Effector memory CD4-positive, alpha-beta T cell (primary cell): ENCODE measurements at places on chromosomes 6 and 20.

GRCh38 chr20:53238121-53238660, 266.0 kb downstream of the TSHZ2 start:
- DNase-seq: no peak

GRCh38 chr6:155041741-155042279, 46.7 kb downstream of the TIAM2 start:
- DNase-seq: no peak

- no peak for DNase-seq
Observed at GRCh38 chr20:11791316-11791715, 126.4 kb upstream of the BTBD3 start.

DNA sequence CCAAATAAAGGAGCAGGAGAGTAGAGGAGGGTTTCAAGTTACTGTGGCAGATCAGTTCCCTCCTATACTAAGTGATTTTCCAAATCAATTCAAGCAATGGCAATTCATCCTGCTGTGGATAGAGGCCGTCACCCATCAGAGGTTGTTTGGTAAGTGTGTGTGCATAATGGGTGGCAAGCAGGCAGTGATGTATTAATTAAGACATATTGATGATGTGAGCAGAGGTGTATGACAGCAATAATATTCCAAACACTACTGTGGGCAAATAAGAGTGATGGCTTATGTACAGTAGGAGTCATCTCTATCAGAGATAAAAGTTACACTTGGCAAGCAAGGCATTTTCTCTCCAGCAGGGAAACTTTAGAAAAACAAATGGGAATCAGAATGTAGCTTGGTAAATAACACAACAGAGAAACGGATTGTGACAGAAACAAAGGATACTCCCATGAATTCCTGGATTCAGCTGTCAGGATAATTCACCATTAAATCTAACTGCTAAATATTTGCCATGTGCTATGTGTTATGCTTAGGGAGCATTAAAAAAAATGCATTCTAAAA, 196.3 kb downstream of the KHDC1L start:
- DNase-seq: no peak

DNA sequence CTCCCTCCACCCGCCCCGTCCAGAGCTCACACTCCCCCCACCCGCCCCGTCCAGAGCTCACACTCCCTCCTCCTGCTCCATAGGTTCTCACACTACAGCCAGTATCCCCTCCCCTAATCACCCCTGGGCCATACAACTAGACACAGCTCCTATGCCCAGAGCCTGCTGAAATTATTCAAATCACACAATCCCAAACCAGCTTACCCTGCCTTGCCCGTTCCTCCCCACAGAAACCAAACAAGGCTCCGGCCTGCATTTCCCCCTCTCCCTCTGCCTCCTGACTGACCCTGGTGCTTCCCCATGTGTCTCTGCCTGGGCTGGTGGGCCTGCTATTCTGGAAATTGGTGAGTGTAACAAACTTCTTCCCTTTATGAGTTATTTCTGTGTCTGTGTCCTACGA, 18.6 kb downstream of the SLC2A4RG start:
- DNase-seq: no peak

DNA sequence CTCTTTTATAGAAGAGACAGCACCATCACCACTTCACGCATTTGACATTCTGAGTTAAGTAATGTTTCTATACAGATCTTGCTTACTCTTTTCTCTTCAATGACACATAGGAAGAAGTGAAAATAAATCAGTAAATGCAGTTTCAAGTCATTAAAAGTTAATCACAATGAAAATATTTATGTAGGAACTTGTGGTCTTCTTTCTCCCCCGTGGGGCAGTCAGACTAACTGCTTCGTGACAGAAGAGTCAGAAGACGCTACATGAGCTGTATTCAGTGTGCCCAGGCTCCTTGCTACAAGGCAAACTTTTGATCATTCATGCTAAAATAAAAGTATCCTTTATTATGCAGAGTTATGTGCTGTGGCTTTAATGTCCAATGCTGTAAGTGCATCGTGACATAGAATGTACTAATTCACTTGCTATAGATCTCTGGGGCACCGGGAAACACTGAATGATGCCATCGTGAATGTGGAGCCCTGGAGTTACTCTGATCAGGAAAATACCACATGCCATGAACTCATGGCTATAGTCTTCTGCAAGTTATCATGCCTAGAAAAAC, 117.8 kb upstream of the TRAF3IP2 start:
- no peak for DNase-seq

- no peak for DNase-seq
Observed at GRCh38 chr20:38131588-38132121, 33.4 kb downstream of the TGM2 start.

GRCh38 chr20:62782149-62782892, 14.0 kb upstream of the MRGBP start:
- DNase-seq: no peak

DNA sequence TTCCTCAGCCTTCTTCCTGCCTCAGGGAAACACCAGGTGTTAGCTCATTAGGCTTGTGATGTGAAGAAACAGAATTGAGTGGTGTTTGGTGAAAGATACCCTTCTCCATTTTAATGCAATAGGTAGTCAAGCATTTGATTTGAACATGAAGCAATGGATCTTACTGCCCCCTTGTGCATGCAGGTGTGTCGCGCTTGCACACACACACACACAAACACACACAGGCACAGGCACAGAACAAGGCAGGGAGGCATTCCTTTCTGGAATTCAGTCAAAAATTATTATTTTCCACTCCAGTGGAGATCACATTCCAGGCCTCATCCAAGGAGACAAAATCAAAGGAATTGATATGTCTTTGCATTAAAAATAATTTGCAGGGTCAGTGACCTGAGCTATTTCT, 667.0 kb upstream of the MARCKS start:
- DNase-seq: no peak

DNA sequence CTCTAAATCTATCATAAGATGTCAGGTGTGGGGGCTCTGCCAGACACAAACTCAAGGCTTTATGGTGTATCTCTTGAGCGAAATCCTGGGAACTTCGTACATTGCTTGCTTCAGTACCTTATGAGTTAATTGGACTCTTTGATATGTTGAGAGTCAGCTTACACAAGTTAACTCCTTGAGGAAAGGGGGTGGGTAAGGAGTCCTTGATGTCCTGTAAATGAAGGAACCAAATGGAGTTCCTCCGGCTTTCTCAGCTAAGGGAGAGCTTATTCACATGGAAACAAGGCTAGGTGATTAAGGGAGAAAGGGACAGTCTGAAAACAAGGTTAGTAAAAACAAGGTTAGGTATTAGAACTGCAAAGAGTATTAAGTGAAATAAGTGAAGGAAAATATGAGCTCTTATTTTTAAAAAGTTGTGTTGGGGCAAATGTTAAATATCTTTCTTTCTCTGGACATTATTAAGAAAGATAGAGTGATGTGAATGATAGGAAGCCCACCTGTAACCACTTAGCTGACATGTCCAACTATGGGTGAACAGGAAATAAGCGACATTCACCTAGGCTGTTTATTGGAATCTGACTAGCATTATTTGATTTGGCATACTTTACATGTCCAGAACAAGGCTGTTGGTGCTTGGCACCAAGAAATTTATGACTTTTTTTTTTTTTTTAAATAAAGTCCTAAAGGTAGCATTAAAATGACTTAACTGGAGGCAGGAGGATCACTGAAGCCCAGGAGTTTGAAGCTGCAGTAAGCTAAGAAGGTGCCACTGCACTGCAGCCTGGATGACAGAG, 26.5 kb downstream of the GTF2H5 start:
- no peak for DNase-seq

DNA sequence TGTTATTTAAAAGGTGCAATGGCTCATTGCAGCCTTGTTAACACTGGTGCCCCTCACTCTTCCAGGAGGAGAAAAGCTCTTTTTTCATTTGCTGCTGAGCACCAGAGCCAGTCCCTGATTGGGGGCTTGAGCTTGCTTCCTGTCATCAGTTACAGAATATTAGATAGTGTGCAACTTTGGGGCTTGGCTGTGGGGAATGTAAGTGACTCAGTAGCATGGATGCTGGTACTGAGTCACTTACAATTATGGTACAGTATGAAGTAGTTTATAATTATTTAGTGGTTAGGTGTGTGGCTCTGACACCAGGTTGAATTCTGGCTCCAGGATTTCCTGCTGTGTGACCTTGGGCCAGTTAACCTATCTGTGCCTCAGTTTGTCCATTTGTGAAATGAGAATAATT, 37.6 kb downstream of the ANKS1A start:
- DNase-seq: no peak

DNA sequence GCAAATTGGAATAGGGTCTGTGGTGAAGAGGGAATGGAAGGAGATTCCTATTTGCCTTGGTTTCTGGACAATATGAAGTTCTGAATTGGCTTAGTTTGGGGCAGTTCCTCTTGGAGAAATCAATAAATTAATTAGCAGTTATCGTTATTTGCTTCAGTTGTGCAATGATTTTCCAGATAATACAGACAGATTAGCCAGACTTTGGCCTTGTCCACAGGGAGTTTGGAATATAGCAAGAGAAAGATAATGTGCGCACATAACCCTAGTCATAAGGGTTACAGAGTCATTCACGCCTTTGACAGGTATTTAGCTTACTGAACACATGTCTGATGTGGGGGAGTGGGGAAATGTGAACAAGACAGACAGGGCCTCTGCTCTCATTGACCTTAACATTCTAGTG, 1.3 kb downstream of the ATRN start:
- no peak for DNase-seq

- no peak for DNase-seq
Observed at GRCh38 chr6:169789146-169789943, 37.9 kb downstream of the ERMARD start.

DNA sequence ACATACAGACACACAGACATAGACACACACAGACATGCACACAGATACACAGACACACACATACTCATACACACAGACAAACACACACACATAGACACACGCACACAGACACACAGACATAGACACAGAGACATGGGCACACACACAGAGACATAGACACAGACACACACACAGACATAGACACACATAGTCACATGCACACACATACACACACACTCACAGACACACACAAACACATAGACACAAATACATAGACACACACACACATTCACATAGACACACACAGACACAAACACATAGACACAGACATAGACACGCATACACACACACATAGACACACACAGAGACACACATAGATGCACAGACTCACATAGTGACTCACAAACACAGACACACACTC, 13.5 kb downstream of the FOXF2 start:
- DNase-seq: no peak

GRCh38 chr20:43972692-43973091, 58.0 kb downstream of the TOX2 start:
- no peak for DNase-seq

DNA sequence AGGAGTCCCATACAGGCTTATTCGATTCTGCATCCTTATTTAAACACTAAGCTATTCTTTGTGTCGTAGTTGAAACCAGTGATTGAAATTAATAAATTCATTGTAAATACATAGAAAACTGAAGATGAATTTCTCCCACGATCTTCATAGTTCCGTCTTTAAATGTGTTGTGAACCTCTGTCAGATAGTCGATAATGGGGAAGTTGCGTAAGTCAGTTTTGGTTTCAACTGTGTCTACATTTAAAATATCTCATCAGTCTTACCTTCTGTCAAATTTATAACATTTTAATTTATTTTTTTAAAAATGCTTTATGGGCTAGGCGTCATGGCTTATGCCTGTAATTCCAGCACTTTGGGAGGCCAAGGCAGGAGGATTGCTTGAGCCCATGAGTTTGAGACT, 12.7 kb downstream of the STX11 start:
- DNase-seq: no peak
